Natural killer cell (primary cell): ENCODE measurements at places on chromosomes 2 and 18. TPM values are rescaled to one million over a fixed set of nuclear protein-coding genes. Genes with fewer than 3 reads are reported as not detected.
A peak's percentile ranks its signal among the peaks of the same experiment; 100 is the strongest.

DNA sequence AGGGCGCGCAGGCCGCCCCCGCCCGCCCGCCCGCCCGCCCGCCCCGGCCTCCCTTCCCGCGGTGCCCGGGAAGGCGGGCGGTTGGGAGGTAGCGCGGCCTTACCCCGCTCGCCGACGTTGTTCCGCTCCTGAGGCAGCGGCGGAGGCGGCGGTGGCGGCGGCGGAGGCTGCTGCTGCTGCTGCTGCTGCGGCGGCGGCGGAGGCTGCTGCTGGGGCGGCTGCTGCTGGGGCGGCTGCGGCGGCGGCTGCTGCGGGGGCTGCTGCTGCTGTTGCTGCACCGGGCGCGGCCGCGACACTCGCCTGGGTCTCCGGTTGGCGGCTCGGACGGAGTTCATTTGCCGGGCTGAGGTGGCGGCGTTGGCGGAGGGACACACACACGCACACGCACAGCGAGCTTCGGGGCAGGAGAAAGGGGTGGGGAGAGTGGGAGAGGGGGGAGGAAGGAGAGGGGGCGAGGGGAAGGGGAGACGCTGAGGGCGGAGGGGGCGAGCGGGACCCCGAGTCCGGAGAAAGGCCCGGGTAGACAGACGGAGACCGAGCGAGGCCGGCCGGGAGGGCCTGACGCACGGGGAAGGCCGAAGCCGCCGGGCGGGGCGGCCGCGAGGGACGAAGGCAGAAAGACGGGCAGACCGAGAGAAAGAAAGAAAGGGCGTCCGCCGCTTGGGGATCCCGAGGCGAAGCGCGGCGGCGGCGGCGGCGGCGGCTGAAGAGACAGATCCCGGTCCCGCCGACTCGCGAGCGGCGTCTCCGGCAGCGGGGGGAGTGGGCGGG, 727 bp downstream of the FBXO11 start:
- peak; percentile 76 for DNase-seq
- H3K4me3 ChIP-seq, result peak overlapping the region; percentile 89
- H3K27me3 ChIP-seq, result no peaks in the 10 kb centered on the region
- H3K27ac ChIP-seq, result peak overlapping the region; percentile 97
- H3K4me1 ChIP-seq, result peaks cover 7% of the 10 kb centered on the region
- no peaks in the 10 kb centered on the region for H3K36me3 ChIP-seq

DNA sequence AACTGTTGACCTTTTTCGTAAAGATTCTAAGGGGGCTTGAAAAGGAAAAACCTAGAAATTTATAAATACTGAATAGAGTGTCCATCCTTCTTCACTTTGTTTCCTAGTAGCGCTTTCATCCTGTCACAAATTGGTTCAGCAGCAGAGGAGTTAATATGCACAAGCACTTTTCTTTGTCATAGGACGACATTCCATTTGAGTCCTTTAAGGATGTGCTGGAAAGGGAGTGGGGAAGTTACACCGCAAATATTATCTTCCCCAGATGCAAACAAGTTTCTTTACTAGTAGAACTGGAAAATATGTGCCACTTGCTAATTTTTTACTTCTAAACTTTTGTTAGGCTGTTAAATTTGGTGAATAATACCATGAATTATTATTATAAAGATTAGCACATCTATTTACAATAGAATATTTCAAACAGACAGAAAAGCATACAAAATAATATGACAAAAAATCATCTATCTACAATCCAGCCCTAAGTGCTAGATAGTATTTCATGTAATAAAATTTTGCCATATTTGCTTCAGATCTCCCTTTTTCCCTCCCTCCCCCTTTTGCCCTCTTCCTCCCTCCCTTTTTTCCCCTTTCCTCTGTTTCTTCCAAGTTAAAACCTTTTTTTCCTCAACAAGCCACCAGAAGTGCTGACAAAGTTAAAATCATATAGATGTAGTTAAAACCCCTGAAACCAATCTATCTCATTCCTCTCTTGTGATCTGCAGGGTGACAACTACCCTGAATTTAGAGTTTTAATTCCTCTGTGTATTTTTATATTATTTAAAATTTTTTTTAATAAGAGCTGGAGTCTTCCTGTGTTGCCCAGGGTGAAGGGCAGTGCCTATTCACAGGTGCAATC, 50.5 kb upstream of the MAP4K3 start:
- H3K36me3 ChIP-seq, result no peaks in the 10 kb centered on the region
- no peak overlapping the region for H3K27ac ChIP-seq
- H3K4me3 ChIP-seq, result no peak overlapping the region

DNA sequence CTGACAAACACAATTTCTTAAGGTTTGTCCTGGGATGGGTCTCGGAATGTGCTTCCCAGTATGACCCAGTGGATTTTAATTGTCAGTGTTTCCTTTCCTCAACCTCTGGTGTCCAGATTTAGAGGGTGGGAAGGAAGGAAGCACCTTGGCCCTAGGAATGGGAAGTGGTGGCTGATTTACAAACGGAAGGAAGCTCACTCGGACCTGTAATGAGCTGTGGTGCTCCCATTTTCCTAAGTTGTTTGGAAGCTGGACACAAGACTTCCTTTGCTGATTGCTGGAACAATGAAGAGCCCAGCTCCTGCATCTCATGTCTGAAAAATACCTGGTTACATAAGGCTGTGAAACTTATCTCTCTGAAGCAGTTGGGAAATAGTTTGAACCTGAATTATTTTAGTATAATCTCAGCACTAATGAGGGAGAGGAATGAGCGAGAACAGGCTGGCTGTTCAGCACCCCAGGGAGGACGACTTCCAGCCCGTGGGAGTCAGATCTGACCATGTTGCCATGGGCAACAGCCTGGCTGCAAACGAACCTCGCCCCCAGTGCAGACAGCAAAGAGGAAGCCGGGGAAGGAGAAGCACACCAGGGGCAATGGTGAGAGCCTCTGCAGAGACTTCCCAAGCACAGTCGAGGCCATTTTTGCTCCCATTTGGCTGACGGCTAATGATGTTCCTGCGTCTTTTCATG, 74.4 kb upstream of the ASB18 start:
- no peak for DNase-seq
- no peaks in the 10 kb centered on the region for H3K27me3 ChIP-seq

- no peak overlapping the region for H3K4me3 ChIP-seq
- no peaks in the 10 kb centered on the region for H3K27me3 ChIP-seq
- H3K36me3 ChIP-seq, result no peaks in the 10 kb centered on the region
- no peak for DNase-seq
These were observed 50.3 kb downstream of the DSC3 start for GRCh38 chr18:30992231-30992630.

DNA sequence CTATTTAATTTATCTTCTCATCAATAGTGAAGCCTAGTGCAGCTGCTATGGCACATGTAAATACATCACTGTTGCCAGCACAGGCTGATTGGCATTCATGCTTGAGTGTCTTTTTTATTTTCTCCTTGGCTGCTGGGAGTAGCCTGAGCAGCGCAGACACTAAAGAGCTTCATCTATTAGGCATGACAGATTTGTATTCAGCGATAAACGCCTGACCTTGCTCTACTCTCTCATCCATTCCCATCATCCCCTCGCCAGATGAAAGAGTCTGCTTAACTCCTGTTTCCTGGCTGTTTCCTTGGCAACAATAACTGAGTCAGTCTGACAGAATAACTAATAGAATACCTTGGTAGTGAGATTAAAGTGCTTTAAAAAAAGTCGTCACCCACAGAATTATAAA, 753.6 kb downstream of the DCC start:
- H3K27ac ChIP-seq, result no peak overlapping the region
- no peaks in the 10 kb centered on the region for H3K27me3 ChIP-seq

DNA sequence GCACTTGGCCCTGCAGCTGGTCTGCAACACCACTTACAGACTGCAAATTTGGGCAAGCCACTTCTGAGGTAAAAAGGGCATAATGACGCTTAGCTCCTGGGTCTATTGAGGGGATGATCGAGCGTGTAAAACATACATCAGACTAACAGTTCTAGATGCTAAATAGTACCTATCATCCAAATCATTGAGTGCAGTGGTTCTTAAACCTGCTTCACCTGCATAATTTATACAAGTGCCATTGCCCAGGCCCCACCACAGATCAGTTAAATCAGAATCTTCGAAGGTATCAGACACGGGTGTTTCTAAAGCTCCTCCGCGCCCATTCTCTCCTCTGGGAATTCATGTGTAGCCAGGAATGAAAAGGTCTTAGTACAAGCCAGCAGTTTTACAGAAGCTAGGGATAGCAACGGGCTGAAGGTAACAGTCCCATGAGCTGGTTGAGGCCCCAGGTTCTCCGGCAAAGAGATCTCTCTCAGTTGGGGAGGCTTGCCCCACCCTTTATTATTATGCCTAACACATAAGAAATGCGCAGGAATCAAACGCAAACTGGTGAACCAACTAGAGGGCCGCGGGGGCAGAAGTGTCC, 737 bp upstream of the RNF181 start:
- H3K36me3 ChIP-seq, result peaks cover 18% of the 10 kb centered on the region
- H3K27ac ChIP-seq, result peak overlapping the region; percentile 82
- H3K27me3 ChIP-seq, result no peaks in the 10 kb centered on the region
- H3K4me1 ChIP-seq, result peaks cover 27% of the 10 kb centered on the region
- no peak for DNase-seq
- peak overlapping the region; percentile 92 for H3K4me3 ChIP-seq

DNA sequence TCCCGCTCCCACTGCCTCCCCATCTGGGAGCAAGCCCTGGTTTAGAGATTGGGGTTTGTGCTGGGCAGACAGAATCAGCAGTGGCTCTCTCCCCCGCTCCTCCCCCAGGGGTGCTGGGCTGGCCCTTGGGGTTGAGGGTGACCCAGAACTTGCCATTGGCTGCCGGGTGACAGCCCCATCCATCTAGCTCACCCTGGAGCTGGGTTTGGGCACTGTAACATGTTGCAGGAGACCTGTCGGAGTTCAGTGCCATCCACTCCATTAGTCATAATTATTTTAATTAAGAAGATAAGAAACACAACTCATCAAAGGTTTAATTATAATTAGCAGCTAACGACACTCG, 111.4 kb upstream of the OTOS start:
- peaks cover 4% of the 10 kb centered on the region for H3K4me1 ChIP-seq
- DNase-seq, result no peak
- no peaks in the 10 kb centered on the region for H3K36me3 ChIP-seq

DNA sequence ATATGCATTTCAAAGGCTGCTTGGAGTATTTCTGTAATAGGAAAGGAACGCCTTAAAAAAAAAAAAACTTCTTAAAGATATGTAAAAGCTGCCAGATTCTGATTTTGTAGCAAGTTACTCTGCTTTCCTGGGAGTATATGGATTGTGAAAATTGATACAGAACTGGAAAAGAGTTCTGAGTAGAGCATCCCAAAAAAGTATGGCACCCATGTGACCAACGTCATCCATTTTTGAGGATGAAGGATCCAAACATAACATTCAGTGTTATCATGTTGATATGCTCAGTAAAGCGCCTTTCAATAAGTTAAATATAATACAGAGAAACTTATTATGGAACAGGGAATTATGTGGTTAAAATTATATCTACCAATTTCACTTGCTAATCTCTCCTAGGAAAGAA, 978.4 kb upstream of the POU3F3 start:
- no peak overlapping the region for H3K4me3 ChIP-seq
- no peak overlapping the region for H3K27ac ChIP-seq
- H3K4me1 ChIP-seq, result no peaks in the 10 kb centered on the region
- no peak for DNase-seq
- H3K27me3 ChIP-seq, result no peaks in the 10 kb centered on the region
- H3K36me3 ChIP-seq, result no peaks in the 10 kb centered on the region

DNA sequence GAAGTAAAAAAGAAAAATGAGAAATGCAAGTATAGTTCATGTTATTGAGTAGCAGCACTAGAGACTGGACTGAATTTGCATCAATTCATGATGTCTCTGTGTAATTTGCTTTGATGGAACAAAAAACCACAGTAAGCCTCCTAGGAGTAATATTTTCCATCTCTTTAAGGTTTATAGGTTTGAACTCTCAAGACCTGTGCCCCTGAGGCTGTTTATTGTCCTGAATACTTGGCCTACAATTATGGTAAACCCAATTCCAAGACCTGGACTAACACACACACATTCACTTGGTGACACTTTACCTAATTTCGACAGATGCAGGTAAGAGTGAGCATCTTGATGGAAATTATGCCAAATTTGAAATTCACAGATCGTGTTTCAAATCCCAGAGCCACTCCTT, 71.8 kb upstream of the ZNF521 start:
- no peak overlapping the region for H3K27ac ChIP-seq
- no peaks in the 10 kb centered on the region for H3K4me1 ChIP-seq
- no peaks in the 10 kb centered on the region for H3K36me3 ChIP-seq
- H3K27me3 ChIP-seq, result no peaks in the 10 kb centered on the region

The RTP5 gene
- total RNA-seq, result 1.7 TPM
